ENCODE measurements at places on chromosomes 2 and 18.
A peak's percentile ranks its signal among the peaks of the same experiment; 100 is the strongest.

DNA sequence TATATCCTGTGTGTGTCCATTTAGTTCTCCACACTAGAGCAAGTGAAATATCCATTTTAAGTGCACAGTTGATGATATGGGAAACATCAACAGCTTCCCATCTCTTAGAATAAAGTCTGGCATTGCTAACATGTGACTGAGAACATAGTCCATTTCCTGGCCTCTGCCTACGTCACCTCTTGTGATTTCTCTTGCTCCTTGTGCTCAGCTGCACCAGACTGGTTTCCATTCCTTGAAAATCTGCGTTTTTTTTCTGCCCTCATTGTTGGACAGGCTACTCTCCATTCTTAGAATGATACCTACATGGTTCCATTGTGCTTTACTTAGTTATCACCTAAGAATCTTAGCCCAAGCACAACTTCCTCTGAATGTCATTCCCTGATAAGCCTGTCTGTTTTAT lies 851.2 kb upstream of the ID2 start:
- no peak for DNase-seq

DNA sequence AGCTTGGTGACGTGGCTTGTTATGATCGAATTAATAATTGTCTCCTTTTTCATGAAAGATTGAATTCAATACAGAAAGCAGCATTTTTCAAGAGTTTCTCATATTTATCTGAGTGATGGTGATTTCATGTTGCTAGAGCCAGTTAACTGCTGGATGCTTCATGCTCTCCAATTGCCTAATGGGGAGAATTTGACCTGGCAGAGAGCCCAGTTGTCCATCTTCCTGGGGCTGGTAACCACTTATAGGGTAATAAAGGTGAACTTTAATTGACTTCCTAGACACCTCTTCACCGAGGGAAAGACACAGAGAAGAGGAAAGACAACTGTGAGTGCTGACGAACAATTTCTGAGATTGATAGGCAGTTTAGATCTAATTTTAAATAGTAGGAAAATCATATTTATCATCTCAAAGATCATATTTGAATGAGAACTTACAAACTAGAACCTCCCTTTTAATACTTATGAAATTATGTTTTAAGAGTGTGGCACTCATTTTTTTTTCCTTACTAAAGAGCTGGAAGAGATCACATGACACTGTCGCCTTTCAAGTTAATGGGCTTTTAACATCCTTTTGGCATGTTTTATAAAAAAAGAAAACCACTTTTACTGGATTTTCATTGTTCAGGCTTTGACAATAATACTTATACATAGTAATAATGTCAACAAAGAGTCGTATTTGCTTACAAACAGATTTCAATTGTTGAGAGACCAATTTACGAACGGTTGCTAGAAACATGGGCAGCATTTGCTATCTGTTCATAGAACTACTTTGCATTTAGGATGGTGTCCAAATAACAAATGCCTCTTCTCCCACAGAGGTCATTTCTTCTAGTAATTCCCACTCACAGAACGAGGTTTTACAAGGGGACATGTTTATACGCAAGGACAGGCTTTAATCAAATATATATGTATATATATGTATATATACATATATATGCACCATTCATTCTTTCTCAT lies 153.3 kb downstream of the RAPGEF4 start:
- DNase-seq: peak; percentile 6

DNA sequence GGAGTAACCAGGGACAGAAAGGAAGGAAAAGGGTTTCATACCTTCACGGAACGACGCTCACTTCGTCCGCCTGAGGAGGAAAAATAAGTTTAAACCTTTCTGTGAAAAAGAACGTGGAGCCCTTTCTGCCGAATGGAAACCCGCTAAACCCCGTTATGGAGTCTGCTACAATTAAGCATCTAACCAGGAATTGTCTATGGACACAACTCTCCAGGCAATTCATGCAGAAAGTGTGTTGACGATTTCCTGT lies 528 bp upstream of the PPP4R3B start:
- no peak for DNase-seq

DNA sequence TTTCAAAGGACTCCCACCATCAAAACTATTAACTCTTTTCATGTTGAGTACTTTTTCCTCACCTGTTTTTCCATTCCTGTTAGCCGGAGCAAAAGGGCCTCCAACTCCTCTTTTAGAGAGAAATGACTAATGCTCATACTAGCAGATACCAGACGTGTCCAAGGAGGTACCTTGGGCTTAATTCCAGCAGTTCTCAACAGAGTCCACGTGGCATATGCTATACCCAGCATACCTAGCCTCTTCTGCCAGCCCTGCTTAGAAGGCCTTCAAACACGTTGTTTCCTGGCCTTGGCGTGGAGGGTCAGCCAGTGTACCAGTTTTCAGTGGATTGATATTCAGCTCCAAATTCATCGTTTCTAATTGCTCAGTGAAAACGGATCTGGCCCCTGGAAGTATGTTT lies 123.9 kb downstream of the MGAT5 start:
- no peak for DNase-seq

GRCh38 chr2:214079032-214079431 lies 331.8 kb upstream of the VWC2L start:
- DNase-seq: no peak

DNA sequence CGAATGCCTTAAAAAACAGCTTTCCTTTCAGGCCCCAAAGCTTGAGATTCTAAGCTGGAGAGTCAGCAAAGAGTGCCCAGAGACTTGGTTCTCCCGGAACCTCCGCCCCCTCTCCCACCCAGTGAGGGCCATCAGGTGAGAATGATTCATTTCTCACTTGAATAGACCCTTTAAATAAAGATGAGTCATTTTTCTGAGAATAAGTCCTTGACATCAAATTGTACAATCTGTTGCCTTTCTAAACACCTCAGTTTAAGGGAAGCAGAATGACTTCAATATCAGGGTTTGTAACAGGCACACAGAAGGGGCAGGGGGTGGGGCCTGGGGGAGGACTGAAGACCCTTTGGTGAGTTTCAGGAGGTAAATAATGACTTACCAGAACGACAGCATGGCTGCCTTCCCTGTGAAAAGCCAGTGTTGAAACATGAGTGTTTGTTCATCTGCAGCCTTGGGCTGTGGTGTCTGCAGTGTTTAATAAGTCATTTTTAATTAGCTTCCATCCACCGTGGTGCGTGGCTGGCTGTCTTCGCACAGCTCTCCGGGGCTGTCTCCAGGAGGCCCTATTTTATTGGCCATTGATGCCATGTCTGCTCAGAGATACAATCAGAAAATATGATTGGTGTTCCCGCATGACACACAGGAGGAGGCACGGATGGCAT lies 134.9 kb upstream of the ZNF236 start:
- peak; percentile 61 for DNase-seq

GRCh38 chr2:86138736-86139625 lies 32.9 kb downstream of the PTCD3 start:
- no peak for DNase-seq

- peak; percentile 77 for DNase-seq
Measured at GRCh38 chr2:26086155-26086637, 52.3 kb downstream of the RAB10 start.

DNA sequence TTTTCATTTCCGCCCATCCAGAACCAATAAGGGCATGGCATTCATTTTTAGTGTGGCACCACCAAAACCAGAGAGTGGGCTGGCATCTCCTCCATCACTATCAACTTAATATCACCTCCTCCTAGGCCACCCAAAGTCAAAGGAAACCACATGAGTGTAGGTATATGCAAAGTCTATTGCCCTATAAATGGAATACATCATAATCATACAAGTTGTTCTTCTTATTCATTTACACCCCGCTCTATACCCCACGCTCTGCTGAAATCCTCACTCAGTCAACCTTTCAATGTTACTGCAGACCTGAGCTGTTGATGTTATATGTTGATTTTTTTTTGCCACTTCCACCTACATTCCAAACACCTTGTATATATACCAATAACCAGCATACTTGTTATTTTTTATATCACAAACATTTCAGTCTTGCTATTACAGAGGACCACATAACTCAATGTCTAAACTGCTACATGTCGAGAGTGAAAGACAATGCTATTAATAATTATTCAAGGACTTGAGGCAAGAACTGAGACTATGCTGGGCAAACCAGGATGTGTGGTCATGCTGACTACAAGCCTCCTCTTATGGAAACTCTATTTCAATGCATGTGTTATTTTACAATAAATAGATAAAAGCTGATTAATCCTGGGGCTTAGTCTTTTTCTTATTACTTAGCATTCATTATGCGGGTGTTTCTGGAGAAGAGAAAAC lies 466.5 kb upstream of the ID2 start:
- DNase-seq: no peak

- DNase-seq: peak; percentile 33
Measured at GRCh38 chr2:19361325-19361990, 3.0 kb upstream of the OSR1 start.

DNA sequence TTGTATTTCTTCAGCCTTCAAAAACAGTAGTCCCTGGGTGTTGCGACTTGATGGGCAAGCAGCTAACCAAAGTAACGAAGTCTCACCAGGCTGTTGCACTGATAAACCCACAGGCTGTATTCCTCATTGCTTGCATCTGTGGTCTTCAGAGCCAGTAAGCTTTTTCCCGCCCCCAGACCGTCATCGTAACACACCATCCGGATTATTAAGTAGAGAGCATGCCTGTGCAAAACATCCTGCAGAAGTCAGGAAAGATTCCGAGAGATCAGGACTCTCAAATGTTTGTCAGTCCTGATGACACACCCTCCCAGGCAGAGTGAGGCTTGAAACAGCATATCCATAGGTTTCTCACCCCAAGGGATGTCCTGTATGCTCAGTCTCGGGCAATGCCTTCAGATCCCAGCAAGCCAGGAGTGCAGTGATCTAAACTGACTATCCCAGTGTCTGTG lies 15.9 kb downstream of the ITGB1BP1 start:
- DNase-seq: no peak

DNA sequence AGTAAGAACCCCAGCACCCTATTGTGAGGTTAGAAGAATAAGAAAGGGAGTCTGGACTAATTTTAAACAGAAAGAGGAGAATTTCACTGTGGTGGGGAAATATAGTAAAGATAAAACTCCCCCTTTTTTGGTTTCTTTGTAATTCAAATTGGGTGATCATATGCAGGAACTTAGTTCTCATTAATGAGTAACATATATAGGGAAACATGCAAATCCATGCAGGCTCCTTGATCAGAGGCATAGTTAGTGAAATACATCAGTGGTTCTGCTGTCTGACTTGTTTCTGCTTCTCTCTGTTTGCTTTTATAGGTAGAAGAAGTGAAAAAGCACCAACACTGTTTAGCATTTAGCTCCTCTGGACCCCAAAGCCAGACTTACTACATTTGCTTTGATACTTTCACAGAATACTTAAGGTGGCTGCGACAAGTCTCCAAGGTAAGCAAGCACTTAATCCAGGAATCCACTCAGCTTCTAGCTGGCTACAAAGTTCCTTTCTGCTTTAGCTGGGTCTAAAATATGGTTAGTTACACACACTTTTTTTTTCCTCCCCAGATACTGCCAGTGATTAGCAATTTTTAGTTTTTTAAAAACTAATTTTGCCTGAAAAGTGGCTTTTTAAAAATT lies 123.2 kb downstream of the PHLPP1 start:
- DNase-seq: no peak

DNA sequence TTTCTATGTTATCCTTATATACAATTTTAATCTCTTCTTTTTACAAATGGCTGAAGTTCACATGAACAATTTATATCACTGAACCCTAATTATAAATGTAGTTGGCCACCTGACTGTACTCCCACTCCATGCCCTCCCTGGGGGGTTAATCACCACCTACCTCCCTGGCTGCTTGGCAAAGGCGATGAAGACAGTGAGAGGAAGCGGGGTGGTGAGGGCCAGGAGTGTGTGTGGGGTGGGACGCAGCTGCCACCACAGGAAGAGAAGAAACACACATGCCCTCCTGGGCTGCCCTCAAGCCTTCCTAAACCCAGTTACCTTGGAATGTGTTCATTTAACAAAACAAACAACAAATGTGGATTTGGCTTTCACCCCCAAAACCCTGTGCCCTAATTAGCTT lies 87.0 kb upstream of the REV1 start:
- DNase-seq: no peak

DNA sequence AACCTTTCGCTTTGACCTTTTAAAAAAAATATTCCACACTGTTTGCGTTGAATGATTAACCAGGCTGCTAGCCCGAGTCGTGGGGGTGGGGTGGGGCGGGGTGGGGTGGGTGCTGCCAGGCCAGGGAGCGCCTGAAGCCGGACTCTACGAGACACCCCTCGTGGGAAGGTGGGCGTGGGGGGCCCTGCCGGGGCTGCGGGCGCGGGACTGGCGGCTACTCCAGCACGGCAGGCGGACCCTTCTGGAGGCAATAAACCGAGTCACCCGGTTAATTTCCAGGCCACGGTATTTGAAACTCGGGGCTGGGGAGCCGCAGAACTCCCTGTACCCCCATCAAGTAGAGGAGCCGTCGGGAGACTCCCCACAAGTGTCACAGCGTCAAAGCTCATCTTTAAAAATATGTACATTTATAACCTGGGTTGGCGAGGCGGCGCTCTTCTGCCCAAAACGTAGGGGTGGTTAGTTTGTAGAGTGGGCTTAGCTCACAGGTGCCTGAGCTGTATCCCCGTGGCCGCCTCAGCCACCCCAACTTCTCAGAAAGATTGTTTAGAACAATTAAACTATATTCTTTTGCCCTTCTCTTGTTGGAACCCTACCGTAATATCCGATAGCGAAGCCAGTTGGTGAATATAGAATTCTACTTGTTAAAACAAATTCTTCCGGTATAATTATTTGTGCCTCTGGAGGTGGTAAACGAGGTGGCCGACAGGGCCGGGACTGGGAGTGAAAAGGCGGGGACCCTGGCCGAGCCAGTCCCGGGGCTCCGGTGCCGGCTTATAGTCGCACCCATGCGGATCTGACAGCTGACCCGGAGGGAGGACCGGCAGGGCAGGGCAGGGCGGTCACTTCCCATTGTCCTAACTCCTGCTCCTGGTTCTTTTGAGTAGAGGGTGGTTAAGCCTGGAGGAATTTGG lies 1.4 kb downstream of the B3GNT2 start:
- DNase-seq: no peak

GRCh38 chr2:133821107-133821760 lies 253.0 kb upstream of the NCKAP5 start:
- peak; percentile 86 for DNase-seq

DNA sequence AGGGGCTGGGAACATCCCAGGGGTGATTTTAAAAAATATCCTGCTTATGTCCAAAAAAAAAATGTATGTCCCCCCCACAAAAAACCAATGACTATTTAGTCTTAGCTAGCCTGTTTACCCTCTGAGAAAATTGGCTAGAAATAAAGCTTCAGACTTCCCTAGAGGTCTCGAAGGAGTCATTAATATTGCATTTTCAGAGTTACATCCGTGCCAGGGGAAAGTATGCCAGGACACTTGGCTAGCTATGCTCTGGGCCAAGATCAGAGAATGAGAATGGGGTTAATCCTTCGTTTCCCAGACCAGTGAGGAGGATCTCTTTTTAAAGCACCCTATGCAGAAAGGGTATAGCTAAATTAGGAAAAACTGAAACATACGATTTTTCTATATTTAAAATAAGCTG lies 183.6 kb downstream of the MC4R start:
- DNase-seq: no peak
